Activated naive CD8-positive, alpha-beta T cell treated with anti-CD3 and anti-CD28 coated beads, Interleukin-2, amount 50 U/mL, for 24 hours (primary cell): ENCODE measurements at places on chromosomes 3 and 15.

GRCh38 chr15:95291898-95292472, 1038.5 kb upstream of the NR2F2 start:
- DNase-seq, result no peak

- DNase-seq, result no peak
Observed at GRCh38 chr3:23244324-23245041, 41.4 kb downstream of the UBE2E2 start.

DNA sequence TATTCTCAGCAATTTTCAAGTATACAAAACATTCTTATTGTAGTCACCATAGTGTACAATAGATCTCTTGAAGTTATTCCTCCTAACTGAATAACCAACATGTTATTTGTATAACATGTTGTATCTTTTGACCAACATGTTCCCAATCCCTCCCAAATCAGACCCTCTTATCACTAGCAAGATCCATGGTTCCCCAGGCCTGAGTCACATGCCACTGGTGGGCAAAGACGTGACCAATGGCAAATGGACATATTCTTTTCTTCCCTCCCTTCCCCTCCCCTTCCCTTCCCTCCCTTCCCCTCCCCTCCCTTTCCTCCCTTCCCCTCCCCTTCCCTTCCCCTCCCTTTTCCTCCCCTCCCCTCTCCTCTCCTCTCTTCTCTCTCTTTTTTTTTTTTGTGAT, 45.4 kb downstream of the AMOTL2 start:
- no peak for DNase-seq

DNA sequence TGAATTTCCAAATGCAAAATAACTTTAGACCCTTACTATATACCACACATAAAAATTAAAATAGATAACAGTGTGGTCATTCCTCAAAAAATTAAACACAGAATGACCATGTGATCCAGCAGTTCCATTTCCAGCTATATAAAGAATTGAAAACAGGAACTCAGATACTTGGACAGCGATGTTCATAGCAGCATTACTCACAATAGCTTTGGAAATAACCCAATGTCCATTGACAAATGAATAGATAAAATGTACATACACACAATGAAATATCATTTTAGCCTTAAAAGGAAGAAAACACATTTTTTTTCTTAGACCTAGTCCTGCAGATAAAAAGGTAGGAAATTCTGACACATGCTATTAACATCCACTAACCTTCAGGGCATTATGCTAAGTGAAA, 26.7 kb downstream of the RAD51 start:
- no peak for DNase-seq

DNA sequence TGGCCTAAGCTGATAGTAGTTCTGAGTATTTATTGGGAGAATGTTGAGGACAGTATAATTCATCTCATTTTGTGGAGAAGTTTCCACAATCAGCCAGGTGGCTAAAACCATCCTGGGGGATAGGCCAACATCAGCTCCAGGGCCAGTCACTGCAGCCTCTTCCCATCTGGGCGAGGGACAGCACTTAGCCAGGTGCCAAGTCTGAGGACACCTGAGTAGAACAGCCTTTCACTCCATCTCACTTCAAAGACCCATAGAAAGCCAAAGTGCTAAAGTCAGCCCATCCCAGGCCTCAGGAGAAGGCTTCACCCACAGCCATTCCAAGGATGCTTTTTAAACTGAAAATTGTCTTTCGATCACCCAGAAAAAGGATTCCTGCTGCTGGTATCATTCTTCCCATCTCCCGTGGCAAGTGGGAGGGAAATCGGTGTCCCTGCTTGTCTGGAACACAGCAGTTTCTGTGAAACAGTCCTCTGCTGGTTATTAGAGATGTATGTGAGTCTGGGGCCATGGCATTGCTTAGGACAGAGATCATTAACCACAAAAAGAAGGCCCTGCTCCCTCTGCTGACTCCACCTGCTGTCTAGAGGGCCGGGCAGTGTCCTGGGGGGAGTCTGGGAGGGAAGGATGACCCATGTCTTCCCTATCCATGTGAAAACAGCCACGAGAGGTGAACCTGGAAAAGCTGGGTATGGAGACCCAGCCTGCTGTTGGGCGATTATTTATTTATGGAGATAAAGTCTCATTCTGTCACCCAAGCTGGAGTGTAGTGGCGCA, 9.6 kb downstream of the CALML4 start:
- DNase-seq, result no peak
